ENCODE measurements at places on chromosomes 12 and 14.
A peak's percentile ranks its signal among the peaks of the same experiment; 100 is the strongest.

DNA sequence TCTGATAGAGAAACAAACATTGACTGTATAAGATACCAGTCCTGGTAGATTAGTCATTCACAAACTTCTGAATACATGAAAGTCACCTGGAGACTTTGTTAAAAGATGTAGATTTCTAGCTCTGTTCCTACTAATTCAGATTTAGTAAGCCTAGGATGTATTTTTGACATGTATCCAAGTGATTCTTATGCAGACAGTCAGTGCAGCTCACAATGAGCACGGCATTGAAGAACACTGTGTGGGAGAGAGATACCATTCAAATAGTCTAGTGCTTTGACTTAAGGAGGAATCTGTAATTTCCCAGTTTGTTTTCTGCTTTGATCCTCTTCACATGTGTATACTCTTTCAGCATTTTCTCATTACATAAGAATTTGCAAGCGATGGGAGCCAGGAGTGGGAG is 68.7 kb upstream of the STXBP6 start:
- DNase-seq, result no peak

GRCh38 chr12:62977418-62977817 is 42.5 kb upstream of the PPM1H start:
- DNase-seq, result no peak

DNA sequence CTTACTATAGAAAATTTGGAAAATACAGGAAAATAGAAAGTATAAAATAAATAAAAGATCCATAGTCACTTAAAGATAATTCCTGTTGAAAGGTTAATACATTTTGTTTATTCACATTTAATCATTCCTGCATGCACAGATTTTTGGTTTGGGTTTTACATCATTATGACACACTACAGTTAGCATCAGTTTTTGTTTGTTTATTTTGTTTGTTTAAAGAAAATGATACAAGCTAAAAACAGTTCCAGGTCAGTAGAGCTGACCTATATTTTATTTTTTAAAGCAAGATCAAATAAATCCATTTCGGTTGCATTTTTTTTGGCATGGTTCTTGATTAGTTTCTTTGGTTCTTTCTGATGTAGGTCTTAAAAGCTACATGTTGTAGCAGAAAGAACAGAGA is 68.8 kb upstream of the CCDC91 start:
- no peak for DNase-seq

DNA sequence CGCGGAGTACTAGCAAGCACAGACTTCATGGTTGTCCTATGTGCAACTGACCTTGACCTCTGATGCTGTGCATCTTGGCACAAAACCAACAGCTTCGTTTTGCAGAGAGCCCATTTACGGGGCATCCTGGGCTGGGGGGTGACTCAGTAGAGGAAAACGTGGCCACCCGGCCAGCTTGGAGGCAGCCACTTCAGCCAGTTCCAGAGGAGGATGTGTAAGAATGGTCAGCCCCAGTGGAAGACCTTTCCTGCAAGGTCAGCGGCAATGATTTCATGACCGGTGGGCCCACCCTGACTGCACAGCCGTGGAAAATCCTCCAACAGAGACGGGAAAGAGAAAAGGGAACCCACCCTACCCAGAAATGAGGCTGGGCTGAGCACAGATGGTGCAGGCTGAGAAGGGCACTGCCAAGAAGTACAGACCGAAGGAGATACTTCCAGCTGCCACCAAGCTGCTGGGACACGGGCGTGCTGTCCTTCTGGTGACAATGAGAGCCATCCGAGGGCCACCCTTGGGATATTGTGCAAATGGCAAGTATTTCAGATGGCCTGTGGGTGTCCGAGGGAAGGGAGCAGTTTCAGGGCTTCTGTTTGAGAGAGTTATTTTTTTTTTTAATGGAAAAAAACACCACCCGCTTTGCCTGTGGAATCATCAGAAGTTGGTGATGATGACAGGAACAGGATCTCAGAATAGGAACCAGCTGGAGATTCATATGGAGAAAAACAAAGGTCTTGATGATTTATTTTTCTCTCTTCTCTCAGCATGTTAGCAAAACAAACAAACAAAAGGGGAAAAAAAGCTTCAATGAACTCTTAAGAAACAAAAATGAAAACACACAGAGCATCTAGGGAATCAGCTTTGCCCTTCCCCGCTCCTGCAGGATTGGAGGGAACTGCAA is 120.2 kb upstream of the RFLNA start:
- DNase-seq, result no peak

- DNase-seq, result no peak
These were observed 76.3 kb downstream of the SCFD1 start for GRCh38 chr14:30698463-30698862.

- no peak for DNase-seq
These were observed 17.7 kb upstream of the PELI2 start for GRCh38 chr14:56100556-56100955.

GRCh38 chr14:23365732-23366425 is 907 bp upstream of the EFS start:
- no peak for DNase-seq

- no peak for DNase-seq
These were observed 322.4 kb upstream of the CLEC14A start for GRCh38 chr14:38578278-38578681.

DNA sequence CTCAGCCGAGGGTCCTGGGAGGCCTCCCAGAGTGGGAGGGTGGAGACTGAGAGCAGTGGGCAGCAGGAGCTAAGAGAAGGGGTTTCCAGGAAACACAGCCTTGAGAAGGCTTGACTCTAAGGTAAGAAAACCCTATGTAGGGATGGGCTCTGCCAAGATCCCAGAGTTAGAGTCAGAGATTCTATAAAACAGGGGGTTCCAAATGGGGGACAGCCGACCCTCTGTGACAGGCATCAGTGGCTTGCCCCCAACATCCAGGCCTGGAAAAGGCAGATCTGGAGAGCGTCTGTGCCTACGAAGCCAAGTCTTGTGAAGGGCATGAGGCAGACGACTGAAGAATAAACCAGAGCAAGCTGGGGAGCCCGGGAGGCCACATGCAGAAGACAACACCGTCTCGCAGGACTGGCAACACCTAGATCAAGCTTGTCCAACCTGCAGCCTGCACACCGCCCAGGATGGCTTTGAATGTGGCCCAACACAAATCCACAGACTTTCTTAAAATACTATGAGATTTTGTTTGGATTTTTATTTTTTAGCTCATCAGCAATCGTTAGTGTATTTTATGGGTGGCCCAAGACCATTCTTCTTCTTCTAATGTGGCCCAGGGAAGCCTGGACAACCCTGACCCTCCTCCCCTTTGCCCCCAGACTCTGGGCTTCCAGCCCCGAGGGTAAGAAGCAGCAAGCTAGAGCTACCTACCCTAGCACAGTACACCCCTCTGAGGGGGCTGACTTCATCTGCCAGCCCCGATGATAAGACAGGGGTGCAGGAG is 42.1 kb downstream of the PRMT8 start:
- DNase-seq, result no peak

- no peak for DNase-seq
These were observed 5.6 kb downstream of the PYM1 start for GRCh38 chr12:55922126-55922525.

DNA sequence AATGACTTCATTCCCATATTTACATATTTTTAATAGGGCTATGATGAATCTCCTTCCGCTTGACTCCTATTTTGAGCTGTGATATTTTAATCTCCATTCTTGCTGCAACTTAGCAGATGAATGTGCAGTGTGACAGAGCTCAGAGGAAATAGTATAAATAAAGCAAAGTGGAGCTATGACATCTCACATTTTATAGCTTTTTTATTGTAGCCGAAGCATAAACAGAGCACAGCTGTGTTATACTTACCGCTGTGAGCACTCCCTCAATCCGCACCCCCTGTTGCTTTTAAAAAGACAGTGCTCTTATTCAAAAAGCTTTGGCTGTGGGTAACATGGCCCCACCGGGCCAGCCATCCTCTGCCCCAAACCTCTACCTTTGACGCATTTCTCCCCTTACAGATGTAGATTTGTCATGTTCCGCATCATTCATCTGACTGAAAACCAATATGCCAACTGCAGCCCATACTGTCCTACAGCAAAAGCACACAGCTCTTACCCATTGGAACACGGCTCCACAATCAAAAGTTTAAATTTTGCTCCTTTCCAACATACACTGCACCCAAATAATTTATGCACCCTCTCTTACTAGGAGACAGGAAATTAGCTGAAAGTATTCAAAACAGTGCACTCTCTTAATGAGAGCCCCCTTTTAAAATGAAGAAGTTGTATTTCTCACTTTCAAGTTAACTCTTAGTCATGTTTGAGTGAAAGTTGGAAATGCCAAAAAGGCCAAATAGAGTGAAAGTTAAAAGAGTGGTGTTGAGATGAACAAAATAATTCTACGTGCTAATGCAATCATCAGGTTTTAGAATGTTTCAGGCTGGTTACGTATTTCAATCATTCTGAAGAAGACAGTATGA is 429.3 kb upstream of the SOX5 start:
- DNase-seq, result no peak

DNA sequence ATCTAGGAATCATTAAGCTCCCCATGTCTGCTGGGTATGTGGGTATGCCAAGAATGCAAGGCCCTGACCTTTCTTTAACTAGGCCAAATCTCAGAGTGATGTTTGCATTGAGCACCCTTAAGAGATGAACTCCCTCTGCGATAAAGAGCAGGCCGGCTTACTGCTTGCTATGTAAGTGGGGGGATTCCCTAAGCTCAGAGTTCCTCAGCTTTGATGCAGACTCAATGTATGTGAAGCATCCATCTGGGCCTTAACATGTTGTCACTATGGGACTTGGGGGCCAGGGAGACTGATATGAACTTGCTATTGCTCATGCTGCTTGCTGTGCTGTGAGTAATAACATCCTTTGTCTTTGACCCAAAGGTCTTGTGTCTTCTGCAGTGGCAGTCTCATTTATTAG is 149.7 kb downstream of the C12orf75 start:
- no peak for DNase-seq

- DNase-seq, result peak; percentile 81
These were observed 103.6 kb downstream of the SSPN start for GRCh38 chr12:26298785-26299621.

- DNase-seq, result no peak
These were observed 64.2 kb downstream of the LLPH start for GRCh38 chr12:66066137-66066928.

- no peak for DNase-seq
These were observed 765 bp upstream of the NFYB start for GRCh38 chr12:104138797-104139152.

DNA sequence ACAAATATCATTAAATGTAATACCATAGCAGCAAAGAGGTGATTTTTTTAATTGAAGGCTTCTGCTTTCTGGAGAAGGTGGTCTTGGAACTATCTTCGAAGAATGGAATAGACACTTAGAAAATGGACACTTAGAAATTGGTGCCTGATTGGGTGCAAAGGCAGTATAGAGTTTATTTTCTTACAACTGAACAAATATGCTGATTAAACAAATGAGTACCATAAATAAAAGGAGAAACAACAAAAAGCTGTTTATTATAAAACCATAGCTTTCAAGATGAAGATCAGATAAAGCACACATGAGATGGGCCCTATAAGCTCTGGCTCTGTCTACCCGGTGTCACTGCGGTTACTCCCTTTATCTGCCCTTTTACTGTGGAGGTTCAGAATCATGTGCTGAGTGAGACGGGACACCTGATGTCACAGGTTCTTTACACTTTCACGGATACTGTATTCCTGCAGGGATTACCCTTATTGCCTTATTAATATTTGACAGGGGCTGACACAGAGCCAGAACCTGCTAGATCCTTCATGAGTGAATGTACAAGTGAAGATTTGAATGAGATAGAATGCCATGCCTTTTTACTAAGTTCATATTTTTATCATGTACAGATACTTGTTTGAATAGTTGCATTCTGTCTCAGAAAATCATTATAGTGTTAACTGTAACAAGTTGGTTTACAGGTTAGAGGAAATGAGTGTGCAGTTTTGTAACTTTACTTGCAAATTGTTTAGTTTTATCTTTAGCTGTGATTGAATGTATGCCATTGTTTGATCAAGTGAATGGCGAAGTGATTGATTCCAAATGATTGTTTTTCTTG is 477.5 kb upstream of the RGS6 start:
- DNase-seq, result no peak

DNA sequence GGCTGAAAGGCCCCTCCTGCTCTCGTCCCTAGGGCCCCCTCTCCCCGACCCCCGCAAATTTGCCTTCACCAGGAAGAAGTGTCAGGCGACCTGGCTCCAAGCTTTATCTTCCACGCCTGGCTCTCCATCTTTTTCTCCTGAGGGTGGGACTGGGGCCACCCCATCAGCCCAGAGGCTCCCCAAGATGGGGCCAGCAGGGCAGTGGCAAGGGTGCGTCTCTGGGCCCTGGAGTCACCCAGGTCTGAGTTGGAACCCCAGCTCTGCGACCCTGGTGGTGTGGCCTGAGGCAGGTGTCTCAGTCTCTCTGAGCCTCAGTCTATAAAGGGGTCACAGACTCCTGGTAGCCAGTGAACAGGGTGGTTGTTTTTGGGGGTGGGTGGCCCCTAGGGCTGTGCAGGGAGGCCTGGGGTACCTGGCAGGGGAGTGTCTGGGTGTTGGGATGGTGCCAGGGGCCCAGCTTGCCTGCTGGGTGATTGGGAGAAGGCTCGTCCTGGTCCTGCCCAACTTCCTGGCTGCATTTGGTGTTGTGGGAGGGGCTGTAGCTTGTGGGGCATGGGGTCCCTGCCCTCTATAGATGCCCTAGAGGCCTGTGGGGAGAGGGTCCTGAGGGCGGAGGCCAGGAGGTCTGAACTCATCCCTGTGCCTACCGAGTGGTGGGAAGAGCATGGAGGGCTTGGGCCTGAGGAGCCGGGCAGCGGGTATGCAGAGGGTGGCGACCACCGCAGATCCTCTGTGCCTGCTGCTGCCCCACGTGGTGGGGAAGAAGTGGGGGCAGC is 7.6 kb downstream of the KIF26A start:
- no peak for DNase-seq

DNA sequence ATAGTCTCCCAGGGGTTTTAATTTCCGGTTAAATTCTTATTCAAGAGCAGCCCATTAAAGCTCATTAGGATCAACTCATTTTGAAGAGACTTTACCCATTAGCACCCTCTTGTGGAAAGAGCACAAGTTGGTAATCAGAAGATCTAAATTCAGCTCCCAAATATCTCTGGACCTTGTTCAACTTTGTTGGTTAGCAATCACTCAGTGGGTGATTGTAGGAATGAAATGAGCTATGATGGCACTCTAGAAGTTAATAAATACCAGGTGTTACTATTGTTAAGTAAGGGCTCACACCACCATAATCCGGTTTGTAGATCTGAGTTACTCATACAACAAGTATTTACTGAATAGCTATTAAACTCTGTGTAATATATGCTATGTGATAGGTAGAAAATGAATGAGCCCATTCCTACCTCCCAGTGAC is 42.9 kb downstream of the TRIP11 start:
- peak; percentile 59 for DNase-seq

DNA sequence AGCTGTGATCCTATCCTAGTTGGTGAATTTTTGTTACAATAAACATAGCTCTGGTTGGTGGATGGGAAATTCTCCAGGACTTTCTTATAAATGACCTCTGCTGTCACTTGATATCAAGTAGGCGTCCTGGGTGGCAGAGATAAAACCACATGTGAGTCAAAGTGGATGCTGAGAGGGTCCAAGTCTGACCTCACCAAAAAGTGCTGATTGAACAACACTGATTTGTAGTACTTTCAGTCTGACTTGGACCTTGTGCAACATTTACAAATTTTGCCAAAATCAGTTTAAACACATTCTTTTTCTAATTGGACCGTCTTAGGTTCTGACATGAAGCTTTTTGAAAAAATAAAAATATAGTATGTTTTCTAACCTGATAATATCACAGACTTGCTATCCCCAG is 585.6 kb downstream of the GALC start:
- DNase-seq, result no peak

Data from AML-193 (cell line).